ENCODE measurements at places on chromosomes 16 and 17.
A peak's percentile ranks its signal among the peaks of the same experiment; 100 is the strongest.

DNA sequence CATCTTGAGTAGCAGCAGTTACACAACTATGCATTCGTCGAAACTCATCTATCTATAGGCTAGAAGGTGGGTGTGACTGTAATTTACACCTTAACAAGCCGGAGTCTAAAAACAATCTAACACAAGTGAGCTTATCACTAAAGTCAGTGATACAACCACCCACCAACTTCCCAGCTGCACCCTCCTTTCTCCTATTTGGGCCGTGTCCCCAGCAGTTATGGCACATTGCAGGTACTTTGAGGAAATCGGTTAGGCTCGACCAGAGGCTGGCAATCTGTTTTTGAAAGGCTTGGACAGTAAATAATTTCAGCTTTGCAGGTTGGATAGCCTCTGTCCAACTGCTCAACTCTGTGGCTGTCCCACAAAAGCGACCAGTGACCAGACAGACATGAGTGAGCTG is 26.0 kb downstream of the USP22 start:
- DNase-seq, result no peak

- no peak for DNase-seq
Measured at GRCh38 chr16:27450196-27450549, 48.2 kb downstream of the IL21R start.

DNA sequence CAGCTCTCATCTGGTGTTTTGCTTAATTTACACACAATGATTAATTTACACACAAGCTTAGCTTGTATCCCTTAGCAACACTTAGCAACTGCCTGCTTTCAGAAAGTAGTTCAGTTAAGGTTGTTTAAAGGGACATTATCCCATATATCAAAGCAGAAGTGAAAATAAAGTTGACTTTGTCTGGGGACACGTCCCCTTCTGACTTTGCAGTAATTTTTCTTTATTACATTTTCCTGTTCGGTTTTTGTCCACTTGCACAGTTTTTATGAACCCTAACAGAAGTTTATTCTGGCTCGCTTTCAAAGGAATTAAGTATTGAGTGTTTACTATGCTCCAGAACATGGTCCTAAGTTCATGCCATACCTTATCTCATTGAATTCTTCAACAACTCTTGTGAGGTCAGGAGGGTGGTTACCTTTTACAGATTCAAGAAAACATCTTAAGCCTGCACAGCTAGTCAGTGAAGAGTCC is 41.5 kb downstream of the ARHGAP44 start:
- no peak for DNase-seq

- DNase-seq, result no peak
Measured at GRCh38 chr17:74491626-74492025, 25.2 kb downstream of the CD300A start.

- peak; percentile 62 for DNase-seq
Measured at GRCh38 chr16:4846503-4846900, 586 bp downstream of the GLYR1 start.

GRCh38 chr16:24273508-24274182 is 17.5 kb downstream of the CACNG3 start:
- no peak for DNase-seq

- DNase-seq, result peak; percentile 43
Measured at GRCh38 chr16:4801962-4802658, at the start of gene ROGDI. ROGDI (minus strand) TSS chr16:4802633; CDS start chr16:4802571, 62 bp downstream.

- no peak for DNase-seq
Measured at GRCh38 chr16:56029026-56029425, 153.9 kb upstream of the CES5A start.

GRCh38 chr17:32277284-32277683 is 11.7 kb downstream of the RHBDL3 start:
- peak; percentile 52 for DNase-seq

DNA sequence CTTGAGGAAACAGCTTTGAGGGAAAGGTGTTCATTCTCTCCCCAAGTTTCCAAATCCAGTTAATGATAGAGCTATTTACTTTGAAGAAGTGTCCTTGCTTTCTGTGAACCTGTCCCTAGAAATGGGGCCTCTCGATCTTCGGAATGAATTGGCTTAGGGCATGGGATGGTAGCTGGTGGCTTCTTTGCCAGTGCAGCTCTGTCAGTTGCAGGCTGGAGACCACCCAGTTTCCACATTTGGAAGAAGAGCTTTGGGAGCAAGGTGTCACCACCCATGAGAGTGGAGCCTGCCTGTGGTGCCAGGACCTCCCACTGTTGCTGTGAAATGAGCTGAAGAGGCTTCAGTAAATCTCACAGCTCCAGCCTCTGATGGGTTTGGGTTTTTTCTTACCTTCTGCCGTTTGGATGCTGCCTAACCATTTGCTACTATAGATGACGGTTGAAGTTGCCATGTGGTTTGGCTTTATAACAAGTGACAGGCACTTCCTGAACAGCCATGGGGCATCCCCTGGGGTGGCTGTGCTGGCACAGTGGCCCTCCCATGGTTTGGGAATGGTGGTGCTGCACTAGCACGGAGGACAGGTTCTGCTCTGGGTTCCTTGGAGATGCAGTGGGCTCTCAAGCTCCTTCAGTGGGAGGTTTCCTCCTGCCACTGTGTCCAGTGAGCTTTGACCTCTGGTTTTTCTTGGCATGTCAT is 19.5 kb upstream of the SLC5A10 start:
- no peak for DNase-seq

DNA sequence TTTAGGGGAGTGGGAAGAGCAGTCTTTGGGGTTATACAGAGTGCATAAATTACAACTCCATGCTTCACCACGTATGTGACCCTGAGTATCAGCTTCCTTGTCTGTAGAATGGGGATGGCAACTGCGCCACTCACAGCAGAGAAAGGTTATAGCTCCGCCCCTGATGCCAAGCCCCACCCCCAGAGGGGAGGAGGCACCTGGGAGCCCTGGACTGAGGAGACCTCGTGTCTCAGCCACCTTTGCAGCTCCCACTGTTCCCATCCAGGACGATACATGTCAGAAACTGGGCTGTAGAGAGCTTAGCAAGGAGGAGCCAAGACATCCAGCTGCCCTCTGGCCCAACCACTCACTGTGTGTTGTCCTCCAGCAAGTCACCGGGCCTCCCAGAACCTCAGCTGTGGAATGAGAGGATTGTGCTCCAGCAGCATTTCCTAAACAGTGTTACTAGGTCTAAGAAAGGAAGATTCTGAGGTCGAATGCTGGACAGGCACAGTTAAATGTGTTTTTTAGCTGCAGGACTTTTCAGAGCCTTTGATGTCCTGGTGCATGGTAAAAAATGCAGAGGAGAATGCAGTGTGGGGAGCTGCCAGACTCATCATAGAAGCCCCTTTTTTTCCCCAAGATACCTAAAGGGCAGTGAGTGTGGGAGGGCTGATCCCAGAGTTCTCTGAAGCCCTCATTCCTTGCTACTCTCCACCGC is 49.4 kb downstream of the BEAN1 start:
- DNase-seq, result no peak
